ENCODE measurements at places on chromosomes 4 and X.

GRCh38 chr4:27702730-27703431 lies 842.2 kb downstream of the STIM2 start:
- peak; percentile 43 for DNase-seq

GRCh38 chr4:38914854-38915253 lies 47.2 kb downstream of the FAM114A1 start:
- DNase-seq = no peak

DNA sequence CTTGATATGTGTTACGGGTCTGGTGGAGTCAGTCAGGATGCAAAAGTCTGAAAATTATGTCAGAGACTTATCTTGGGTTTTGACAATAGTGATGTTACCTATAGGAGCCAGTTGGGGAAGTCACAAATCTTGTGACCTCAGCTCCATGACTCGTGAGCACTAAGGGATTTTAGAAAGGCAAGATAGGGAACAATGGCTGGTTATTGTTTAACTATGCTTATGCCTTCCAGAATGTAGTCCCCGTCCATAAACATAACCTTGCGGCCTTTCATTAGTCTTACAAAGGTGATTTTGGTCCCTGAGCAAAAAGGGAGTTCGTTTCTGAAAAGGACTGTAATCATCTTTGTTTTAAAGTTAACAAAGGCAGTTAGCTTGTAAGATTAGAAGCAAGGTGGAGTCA lies 23.9 kb upstream of the GATB start:
- DNase-seq = no peak

DNA sequence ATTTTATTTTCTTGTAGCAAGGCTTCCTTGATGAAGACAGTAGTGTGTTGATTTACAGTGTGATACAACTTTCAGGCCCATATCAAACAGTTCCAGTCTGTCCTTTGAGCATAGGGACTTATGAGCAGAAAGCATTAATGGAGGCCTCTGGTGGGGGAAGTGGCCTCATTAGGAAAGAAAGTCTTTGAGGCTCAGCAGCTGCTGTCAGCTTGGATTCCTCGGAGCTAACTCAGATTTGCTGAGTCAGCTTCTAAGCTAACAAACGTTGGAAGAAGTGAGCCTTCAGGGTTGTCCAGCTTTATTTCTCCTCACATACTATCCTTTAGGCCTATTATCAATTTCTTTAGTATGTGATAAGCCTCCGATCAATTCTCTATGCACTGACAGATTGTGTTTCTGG lies 15.8 kb upstream of the SFRP2 start:
- no peak for DNase-seq

DNA sequence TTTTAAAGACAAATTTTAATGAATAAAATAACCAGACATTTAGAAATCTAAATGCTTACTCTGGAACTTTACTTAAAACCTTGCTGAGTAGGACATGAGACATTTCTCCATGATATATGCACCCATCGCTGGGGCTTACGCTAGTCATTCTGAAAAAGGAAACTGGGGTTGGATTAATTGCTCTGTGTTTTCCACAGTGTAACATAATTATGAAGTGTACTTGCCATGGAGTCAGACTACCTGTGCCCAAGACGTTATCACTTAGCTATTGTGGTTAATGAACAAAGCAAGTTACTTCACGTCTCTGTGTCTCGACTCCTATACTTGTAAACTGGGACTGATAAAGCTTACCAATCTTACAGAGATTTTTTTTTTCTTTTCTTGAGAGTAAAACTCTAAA lies 47.8 kb downstream of the SHISA3 start:
- DNase-seq = no peak

GRCh38 chr4:65943076-65943475 lies 272.8 kb upstream of the EPHA5 start:
- DNase-seq = peak; percentile 54

DNA sequence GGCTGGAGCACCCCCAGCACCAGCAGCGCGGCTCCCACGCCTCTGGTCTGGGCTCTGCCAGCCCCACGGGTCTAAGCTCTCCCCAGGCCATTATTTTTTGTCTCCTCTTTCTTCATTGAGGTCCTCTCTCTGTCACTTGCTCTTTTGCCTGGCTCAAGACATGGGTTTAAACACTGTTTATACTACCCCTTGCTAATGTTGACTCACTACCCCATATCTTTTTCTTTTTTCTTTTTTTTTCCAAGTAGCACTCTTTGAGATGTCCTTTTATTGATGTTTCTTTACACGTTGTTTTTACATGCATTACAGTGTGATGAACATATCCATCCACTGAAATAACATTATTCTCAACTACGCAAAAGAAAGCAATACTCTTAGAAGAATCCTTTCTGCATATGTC lies 1.7 kb upstream of the ERVMER34-1 start:
- no peak for DNase-seq

DNA sequence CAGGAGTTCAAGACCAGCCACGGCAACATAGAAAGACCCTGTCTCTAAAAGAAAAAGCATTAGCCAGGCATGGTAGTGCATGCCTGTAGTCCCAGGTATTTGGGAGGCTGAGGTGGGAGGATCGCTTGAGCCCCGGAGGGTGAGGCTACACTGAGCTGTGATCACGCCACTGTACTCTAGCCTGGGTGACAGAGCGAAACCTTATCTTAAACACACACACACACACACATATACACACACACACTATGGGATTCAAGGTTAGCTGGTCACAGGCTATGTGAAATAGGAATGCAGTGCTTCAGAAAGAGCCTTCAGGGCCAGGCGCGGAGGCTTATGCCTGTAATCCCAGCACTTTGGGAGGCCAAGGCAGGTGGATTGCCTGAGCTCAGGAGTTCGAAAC lies 23.5 kb downstream of the NLGN3 start:
- no peak for DNase-seq

DNA sequence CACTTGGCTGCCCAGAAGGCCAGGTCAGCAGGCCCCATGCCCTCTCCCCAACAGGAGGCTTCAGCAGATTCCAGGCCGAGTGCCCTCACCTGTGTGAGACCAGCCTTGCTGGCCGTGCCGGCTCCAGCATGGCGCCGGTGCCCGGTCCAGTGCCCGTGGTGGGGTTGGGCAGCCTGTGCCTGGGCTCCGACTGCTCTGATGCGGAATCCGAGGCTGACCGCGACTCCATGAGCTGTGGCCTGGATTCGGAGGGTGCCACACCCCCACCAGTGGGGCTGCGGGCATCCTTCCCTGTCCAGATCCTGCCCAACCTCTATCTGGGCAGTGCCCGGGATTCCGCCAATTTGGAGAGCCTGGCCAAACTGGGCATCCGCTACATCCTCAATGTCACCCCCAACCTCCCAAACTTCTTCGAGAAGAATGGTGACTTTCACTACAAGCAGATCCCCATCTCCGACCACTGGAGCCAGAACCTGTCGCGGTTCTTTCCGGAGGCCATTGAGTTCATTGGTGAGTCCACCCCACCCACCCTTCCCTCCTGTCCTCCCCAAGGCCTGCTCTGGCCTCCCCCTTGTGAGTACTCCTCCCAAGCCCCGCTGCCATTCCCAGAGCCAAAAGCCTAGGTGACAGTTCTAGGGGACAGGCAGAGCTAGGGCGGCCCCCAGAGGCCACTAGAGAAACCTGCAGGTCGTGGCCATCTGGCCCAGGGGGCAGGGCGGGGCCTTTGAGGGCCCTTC lies 2.3 kb downstream of the DUSP9 start:
- peak; percentile 83 for DNase-seq

- no peak for DNase-seq
Observed at GRCh38 chr4:74975848-74976824, 43.2 kb downstream of the PARM1 start.

GRCh38 chrX:24235084-24235710 lies 78.7 kb downstream of the SUPT20HL2 start:
- no peak for DNase-seq

DNA sequence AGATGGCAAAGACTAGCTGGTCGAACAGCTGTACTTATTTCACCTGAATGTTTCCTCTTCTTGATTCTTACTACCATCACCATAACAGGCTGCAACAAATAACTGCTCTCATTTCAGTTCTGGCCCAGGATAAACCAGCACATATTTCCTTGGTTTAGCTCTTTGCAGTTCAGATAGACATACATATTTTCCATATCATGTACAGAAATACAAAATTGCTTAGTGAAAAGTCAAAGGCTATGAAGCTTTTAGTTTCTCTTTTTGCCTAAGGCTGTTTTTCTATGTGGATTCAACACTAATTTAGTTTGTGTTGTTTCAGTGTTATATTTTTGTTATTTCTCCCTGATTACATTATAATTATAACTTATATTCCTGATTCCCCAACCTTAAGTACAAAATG lies 103.6 kb upstream of the BMP3 start:
- no peak for DNase-seq

DNA sequence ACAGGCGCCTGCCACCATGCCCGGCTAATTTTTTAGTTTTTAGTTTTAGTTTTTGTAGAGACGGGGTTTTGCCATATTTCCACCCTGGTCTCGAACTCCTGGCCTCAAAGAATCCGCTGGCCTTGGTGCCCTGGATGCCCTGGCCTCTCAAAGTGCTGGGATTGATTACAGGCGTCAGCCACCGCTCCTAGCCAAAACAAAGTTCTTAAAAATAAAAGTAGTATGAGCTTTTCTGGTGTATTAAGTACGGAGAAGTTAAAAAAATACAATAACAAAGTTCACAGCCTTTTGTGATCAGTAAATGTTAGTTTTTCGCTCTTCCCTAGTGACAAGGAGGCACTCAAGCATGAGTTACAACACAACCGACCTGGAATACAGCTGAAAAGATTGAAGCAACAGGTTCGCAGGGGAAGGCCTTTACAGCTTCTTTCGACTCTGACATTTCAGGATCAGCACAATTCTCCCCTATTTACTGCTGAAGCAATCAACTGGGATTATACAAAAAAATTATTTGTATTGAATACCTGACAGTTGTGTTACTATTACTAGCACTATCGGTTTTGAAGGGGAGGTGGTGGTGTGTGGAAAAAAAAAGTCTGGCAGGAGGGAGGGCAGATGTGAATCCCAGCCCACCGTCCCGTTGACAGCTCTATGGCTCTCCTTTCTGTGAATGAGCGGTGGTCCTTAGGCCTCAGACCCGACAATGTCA lies 893 bp upstream of the METAP1 start:
- DNase-seq = no peak

DNA sequence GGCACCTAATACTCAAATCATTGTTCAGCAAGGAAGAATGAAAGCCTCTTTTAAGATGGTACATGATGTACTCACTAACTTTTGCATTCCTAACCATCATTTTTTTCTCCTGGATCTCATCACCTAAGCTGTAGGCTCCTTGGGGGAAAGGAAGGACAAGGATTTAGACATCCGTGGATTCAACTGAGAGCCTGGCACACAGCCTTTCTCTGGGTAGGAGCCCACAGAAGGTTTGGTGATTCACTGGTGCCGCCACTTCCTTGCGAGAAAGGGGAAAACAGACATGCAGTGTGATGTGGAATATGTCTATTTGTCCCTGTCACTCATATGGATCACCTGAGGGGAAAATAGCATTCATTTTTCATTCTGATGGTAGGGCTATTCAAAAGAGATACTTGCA lies 147.3 kb downstream of the PCDH7 start:
- DNase-seq = no peak

GRCh38 chr4:1572964-1573720 lies 111.0 kb downstream of the FAM53A start:
- DNase-seq = no peak

DNA sequence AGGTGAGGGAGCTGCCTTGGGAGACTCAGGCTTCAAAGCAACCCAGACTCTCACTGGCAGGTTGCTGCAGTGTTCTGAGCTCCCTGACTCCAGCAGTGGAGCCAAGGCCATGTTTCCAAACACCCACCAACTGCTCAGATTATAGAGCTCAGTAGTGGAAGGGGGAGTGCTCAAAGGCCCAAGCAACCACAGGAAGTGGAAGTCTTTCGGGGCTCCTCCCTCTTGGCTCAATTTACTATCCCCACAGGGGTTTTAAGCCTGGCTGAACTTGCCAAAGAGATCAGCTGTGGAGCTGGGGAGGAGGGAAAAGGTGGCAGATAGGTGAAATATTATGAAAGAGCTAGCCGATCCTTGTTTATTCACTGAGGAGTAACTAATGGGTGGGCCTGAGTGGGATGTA lies 82.5 kb downstream of the HPRT1 start:
- DNase-seq = no peak

DNA sequence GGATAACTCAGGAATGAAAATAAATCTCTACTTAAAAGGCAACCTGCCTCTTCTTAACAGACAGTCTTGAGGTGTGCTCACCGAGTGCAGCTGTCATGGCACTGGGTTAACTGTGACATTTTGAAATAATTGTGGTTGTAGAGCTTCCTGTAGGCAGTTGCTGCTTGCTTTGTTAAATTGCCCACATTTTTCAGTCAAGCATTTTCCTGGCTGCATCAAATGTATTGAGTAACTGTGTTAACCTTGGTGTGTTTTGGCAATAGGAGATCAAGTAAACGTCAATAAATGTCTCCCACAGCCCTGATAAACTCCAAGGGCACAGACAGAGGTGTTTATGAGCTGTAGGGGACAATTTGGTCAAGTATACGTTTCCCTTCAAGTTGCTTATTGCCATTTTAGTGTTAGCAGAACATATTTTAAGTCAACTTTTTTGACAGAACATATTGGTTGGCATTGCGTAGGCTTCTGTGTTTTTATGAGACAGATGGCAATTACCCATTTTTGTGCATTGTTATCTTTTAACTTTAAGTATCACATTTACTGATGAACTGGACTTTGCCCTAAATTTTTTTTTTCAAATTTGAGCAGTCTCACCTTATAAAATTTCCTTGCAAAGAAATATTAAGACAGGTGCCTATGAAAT lies 527.4 kb downstream of the C4orf33 start:
- no peak for DNase-seq

DNA sequence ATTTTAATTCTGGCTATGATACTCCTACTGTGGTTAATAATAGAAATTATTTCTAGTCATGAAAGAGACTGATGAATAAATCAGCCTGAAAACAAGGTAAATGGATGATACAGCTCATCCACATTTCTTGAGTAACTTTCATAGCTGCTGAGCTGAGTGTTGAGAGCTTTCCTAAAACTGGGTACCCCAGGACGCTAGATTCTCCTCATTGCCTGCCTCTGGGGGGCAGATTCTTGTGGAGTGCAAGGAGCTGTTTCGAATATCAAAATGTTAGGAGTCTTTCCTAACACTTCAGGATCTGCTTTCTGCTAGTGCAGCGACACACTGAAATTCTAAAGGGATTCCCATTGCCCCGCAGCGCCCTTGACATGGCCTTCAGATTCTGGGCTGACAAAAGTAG lies 2.1 kb downstream of the MND1 start:
- DNase-seq = peak; percentile 23

Data from iPS-NIHi11 (cell line).